ENCODE measurements at places on chromosomes 5 and 9. TPM values are rescaled to one million over a fixed set of nuclear protein-coding genes. Genes with fewer than 3 reads are reported as not detected.

DNA sequence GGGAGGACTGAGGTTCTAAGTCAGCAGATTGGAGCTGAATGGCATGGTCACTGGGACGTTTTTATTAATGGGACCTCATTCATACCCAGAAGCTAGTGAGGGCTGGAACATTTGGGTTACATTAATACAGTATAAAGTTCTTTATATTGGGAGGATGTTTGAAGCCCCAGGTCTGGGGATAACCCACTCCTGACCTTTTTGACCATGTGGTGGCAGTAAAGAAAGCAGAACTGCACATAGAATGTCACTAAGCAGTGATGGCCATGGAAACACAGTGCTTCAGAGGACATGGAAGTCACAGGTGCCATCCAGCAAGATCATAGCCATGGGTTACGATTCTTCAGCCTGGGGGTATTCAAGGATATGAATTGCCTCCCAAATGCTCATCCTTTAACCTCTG, 176.0 kb downstream of the ATP10B start:
- no peak overlapping the region for H3K4me3 ChIP-seq
- H3K4me1 ChIP-seq, result no peaks in the 10 kb centered on the region
- DNase-seq, result no peak
- peaks cover 15% of the 10 kb centered on the region for H3K27me3 ChIP-seq
- H3K36me3 ChIP-seq, result no peaks in the 10 kb centered on the region

- no peaks in the 10 kb centered on the region for H3K36me3 ChIP-seq
- H3K4me1 ChIP-seq, result peaks cover 75% of the 10 kb centered on the region
- H3K27ac ChIP-seq, result no peak overlapping the region
- H3K4me3 ChIP-seq, result no peak overlapping the region
- DNase-seq, result no peak
These were observed 46.6 kb upstream of the JAK2 start for GRCh38 chr9:4938496-4938895.

GRCh38 chr9:120436983-120437475, 142.9 kb downstream of the CDK5RAP2 start:
- H3K4me1 ChIP-seq, result peaks cover 8% of the 10 kb centered on the region
- no peaks in the 10 kb centered on the region for H3K27me3 ChIP-seq
- peak overlapping the region; percentile 68 for H3K27ac ChIP-seq
- peaks cover 14% of the 10 kb centered on the region for H3K36me3 ChIP-seq

GRCh38 chr9:4548811-4549725, 58.8 kb downstream of the SLC1A1 start:
- DNase-seq, result peak; percentile 36
- peaks cover 18% of the 10 kb centered on the region for H3K4me1 ChIP-seq
- no peak overlapping the region for H3K4me3 ChIP-seq

GRCh38 chr5:24854350-24854749, 209.6 kb upstream of the CDH10 start:
- no peak overlapping the region for H3K4me3 ChIP-seq
- no peaks in the 10 kb centered on the region for H3K4me1 ChIP-seq
- H3K27ac ChIP-seq, result no peak overlapping the region
- no peaks in the 10 kb centered on the region for H3K36me3 ChIP-seq
- no peak for DNase-seq

DNA sequence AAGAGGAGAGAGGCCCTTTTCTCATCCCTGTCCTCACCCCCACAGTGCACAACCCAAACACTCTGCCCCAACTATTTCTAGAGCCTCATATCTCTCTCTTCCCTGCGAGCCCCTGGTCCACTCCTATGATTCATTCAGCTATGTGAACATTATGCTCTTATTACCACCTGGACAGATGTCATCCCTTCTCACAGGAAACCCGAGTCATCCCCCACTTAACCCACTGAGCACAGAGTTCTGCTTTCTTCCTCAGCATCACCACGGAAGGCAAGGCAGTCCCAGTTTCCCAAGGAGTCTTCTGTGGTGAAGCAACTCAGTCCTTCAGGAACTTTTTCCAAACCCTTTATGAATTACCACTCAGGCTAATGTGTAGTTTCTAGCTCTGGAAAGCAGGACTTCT, 1.3 kb downstream of the DNAI1 start:
- DNase-seq, result no peak
- H3K27me3 ChIP-seq, result no peaks in the 10 kb centered on the region
- no peak overlapping the region for H3K4me3 ChIP-seq
- H3K36me3 ChIP-seq, result no peaks in the 10 kb centered on the region
- peaks cover 22% of the 10 kb centered on the region for H3K4me1 ChIP-seq

- DNase-seq, result no peak
- H3K27ac ChIP-seq, result no peak overlapping the region
- H3K4me3 ChIP-seq, result no peak overlapping the region
- H3K4me1 ChIP-seq, result peaks cover 3% of the 10 kb centered on the region
These were observed 84.7 kb upstream of the SLCO6A1 start for GRCh38 chr5:102583276-102584124.

GRCh38 chr5:17317473-17317872, 100.0 kb downstream of the BASP1 start:
- peak overlapping the region; percentile 17 for H3K27ac ChIP-seq
- no peak for DNase-seq
- H3K27me3 ChIP-seq, result no peaks in the 10 kb centered on the region
- H3K4me3 ChIP-seq, result no peak overlapping the region
- H3K4me1 ChIP-seq, result peaks cover 30% of the 10 kb centered on the region
- no peaks in the 10 kb centered on the region for H3K36me3 ChIP-seq

DNA sequence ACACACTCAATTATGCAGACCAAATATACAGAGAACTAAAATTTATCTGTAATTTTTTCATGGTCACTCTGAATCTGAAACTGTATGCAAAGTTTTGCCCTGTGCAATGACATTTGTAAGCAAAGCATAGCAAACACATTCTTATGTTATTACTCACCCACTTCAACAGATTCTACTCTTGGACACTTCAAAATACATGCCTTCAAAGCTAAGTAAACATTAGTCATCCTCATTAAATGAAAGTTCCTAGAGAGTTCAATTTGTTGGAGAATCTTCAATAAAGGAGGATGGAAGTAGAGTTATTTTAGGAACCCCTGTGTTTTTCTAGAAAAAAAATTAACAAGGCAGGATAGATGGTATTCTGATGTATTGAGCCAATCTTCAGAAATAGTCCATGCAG, 639.7 kb upstream of the C9orf72 start:
- no peaks in the 10 kb centered on the region for H3K4me1 ChIP-seq
- H3K4me3 ChIP-seq, result no peak overlapping the region
- H3K27ac ChIP-seq, result no peak overlapping the region
- no peak for DNase-seq
- no peaks in the 10 kb centered on the region for H3K36me3 ChIP-seq

- H3K4me3 ChIP-seq, result no peak overlapping the region
- peaks cover 68% of the 10 kb centered on the region for H3K4me1 ChIP-seq
- DNase-seq, result no peak
- H3K27ac ChIP-seq, result no peak overlapping the region
- no peaks in the 10 kb centered on the region for H3K27me3 ChIP-seq
These were observed 20.5 kb downstream of the ANKH start for GRCh38 chr5:14851050-14851419.

DNA sequence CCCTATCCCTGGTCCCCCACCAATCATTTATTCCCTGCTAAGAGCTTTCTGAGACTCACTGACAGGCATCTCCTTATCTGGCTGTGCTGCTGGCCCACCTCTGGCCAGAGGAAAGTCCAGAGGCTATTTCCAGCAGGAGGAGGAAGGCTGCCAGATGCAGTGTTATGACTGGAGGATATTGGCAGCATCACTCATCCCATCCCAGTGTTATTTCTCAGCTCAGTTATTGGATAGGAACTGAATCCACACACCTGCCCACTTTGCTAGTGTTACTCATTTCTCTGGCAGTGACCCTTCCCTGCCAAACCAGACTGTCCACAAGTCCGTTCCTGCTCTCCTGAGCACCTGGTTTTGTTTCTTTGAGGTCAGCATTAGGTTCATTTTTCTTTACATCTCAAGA, 228.2 kb downstream of the GRIA1 start:
- DNase-seq, result no peak
- H3K27me3 ChIP-seq, result no peaks in the 10 kb centered on the region
- H3K27ac ChIP-seq, result no peak overlapping the region
- H3K36me3 ChIP-seq, result no peaks in the 10 kb centered on the region

GRCh38 chr9:2657427-2657826, 35.8 kb downstream of the VLDLR start:
- H3K27ac ChIP-seq, result no peak overlapping the region
- no peak overlapping the region for H3K4me3 ChIP-seq
- H3K4me1 ChIP-seq, result peaks cover 5% of the 10 kb centered on the region
- H3K27me3 ChIP-seq, result no peaks in the 10 kb centered on the region
- DNase-seq, result no peak

- H3K27ac ChIP-seq, result no peak overlapping the region
- no peaks in the 10 kb centered on the region for H3K36me3 ChIP-seq
- DNase-seq, result no peak
- no peak overlapping the region for H3K4me3 ChIP-seq
- H3K27me3 ChIP-seq, result no peaks in the 10 kb centered on the region
These were observed 13.8 kb upstream of the CCL28 start for GRCh38 chr5:43425983-43426382.

- no peak for DNase-seq
- H3K27ac ChIP-seq, result no peak overlapping the region
- no peaks in the 10 kb centered on the region for H3K36me3 ChIP-seq
- H3K4me1 ChIP-seq, result no peaks in the 10 kb centered on the region
- no peak overlapping the region for H3K4me3 ChIP-seq
These were observed 97.2 kb downstream of the INVS start for GRCh38 chr9:100196215-100196614.

DNA sequence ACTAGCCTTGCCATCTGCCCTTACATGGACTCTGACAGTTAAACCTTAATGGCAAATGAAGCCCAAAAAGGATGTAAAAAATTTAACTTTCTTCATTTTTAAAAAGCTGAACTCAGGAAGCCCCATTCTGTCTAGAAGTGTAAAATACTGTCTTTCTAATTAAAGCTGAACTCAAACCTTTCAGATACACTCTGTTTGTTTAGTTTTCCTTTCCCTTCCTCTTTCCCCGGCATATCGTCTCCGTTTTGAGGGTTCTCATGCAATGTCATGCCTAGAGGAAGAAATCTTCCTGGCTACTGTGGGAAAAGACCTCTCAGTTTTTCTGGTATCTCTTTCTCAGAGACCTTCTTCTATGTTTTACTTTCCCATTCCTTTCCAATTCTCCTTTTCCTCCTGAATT, 841.5 kb downstream of the DTWD2 start:
- no peaks in the 10 kb centered on the region for H3K4me1 ChIP-seq
- no peak for DNase-seq
- no peaks in the 10 kb centered on the region for H3K27me3 ChIP-seq
- H3K36me3 ChIP-seq, result no peaks in the 10 kb centered on the region
- H3K27ac ChIP-seq, result no peak overlapping the region

GRCh38 chr9:126761274-126761673, 43.6 kb upstream of the ZBTB43 start:
- DNase-seq, result no peak
- H3K27ac ChIP-seq, result no peak overlapping the region
- H3K4me3 ChIP-seq, result no peak overlapping the region

DNA sequence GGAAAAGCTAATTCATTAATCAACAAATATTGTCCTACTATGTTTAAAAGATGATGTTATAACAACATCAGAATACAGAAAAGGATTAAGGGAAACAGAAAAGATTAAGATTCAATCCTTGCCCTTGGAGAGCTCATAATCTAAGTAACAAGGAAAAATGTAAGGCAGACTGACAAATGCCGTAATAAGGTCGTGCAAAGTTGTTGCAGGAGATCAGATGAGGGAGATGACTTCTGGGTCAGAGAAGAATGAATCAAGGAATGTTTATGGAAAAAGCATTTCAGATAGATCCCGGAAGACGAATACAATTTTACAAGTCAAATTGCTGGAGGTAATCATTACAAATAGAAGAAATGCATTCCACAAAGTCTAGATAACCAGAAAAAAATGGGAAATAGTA, 6.4 kb downstream of the ADAMTS6 start:
- no peak overlapping the region for H3K4me3 ChIP-seq
- no peak overlapping the region for H3K27ac ChIP-seq
- no peak for DNase-seq
- H3K36me3 ChIP-seq, result no peaks in the 10 kb centered on the region

DNA sequence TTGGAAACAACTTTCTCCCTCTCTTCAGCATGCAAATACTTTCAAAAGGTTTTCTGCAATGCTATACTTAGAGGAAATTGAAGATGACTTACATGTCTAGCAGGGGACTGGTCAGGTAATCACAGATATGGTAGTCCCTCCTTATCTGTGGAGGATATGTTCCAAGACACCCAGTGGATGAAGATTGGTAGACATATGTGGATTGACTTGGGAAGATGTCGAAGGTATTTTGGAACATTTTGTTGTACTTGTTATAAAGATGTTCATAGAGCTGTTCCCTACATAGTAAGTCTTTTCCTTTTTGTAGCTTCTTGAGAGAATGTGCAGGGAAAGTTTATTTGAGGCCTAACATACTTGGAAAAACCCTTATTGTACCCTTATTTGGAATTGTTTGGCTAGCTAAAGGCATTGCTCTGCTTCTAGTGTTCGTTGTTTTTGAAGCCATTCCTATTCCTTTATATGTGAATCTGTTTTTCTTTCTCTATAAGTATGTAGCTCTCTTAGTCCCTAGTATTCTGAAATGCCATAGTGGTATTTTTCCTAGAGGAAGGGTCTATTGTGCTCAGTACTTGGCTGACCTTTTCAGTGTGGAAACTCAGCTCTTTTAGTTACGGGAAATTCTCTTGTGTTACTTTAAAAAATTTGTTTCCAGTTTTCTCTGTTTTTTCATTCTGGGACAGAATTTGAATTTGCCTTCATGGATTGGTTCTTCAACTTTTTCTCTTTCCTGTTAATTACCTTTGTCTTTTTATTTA, 25.7 kb downstream of the GPR151 start:
- H3K4me3 ChIP-seq, result no peak overlapping the region
- DNase-seq, result no peak
- peaks cover 40% of the 10 kb centered on the region for H3K36me3 ChIP-seq
- H3K4me1 ChIP-seq, result no peaks in the 10 kb centered on the region
- no peaks in the 10 kb centered on the region for H3K27me3 ChIP-seq
- H3K27ac ChIP-seq, result no peak overlapping the region

- no peak overlapping the region for H3K27ac ChIP-seq
- H3K4me1 ChIP-seq, result peaks cover 12% of the 10 kb centered on the region
- no peaks in the 10 kb centered on the region for H3K27me3 ChIP-seq
- no peak overlapping the region for H3K4me3 ChIP-seq
- H3K36me3 ChIP-seq, result peaks cover 4% of the 10 kb centered on the region
These were observed 18.7 kb downstream of the SPRY4 start for GRCh38 chr5:142306077-142306502.

- H3K4me3 ChIP-seq, result no peak overlapping the region
- H3K27me3 ChIP-seq, result no peaks in the 10 kb centered on the region
- DNase-seq, result no peak
These were observed 284.2 kb downstream of the MAST4 start for GRCh38 chr5:66880401-66880800.

GRCh38 chr5:38557308-38557710, 863 bp upstream of the LIFR start:
- peak overlapping the region; percentile 67 for H3K4me3 ChIP-seq
- H3K36me3 ChIP-seq, result no peaks in the 10 kb centered on the region
- peaks cover 60% of the 10 kb centered on the region for H3K27me3 ChIP-seq
- peak overlapping the region; percentile 99 for H3K27ac ChIP-seq
- peaks cover 38% of the 10 kb centered on the region for H3K4me1 ChIP-seq

C9 gene
- total RNA-seq, result not detected

CCDC69 gene
- 109 TPM for total RNA-seq

PCDHGA11 gene
- total RNA-seq, result 3.3 TPM

DIRAS2 gene
- total RNA-seq, result 0.20 TPM

SLC25A48 gene
- not detected for total RNA-seq

ZNF782 gene
- 1.9 TPM for total RNA-seq
